ENCODE measurements at places on chromosomes 11 and 22. TPM values are rescaled to one million over a fixed set of nuclear protein-coding genes. Genes with fewer than 3 reads are reported as not detected.

- no peak for DNase-seq
Measured at GRCh38 chr11:59918987-59919589, 19.1 kb upstream of the OOSP1 start.

DNA sequence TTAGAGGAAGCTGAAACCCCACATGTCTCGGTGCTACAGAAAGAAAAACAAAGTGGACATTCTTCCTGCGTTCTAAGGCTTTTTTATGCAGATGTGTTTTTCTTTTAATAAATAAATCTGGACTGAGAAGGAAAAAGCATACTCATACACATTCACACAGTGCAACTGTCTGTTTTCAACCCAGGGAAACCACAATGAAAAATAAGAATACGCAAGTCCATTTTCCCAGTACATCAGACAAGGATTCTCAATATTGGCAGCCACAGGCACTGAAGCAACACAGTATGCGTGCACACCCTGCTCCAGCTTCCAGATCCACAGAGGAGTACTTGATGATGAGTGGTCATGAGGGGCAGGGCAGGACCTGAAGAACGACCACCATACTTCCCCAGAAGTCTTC lies 86.9 kb downstream of the ETS1 start:
- no peak for DNase-seq

DNA sequence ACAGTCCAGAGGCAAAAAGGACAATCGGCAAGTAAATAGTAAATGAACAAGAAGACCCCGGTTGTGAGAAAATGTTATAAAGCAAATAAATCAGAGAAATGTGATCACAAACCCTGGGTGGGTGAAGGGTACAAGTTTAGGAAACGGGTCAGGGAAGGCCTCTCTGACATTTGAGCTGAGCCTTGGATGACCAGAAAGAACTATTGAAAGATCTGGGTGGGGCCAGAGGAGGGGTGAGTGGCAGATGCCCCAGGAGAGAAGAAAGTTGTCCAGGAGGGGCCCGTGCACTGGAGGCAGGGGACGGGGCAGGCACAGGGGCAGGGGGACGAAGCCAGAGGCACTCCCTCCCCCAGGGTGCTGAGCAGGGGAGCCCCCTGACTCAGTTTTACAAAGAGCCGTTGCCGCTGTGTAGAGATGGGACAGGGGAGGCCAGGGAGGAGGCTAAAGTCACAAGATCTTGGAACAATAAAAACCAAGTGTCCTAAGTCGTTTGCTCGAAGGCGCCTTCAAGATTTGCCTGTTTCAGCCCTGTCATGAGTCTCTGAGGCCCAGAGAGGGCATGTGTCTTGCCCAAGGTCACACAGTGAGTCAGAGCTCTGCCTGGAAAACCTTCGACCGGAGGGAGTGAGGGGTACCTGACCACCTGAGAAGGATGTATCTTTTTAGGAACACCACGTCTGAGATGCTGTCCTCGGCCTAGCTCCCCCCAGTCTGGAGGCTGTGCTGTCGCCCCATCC lies 10.8 kb upstream of the PDGFB start:
- DNase-seq: no peak

The FGF3 gene
- total RNA-seq: not detected

DNA sequence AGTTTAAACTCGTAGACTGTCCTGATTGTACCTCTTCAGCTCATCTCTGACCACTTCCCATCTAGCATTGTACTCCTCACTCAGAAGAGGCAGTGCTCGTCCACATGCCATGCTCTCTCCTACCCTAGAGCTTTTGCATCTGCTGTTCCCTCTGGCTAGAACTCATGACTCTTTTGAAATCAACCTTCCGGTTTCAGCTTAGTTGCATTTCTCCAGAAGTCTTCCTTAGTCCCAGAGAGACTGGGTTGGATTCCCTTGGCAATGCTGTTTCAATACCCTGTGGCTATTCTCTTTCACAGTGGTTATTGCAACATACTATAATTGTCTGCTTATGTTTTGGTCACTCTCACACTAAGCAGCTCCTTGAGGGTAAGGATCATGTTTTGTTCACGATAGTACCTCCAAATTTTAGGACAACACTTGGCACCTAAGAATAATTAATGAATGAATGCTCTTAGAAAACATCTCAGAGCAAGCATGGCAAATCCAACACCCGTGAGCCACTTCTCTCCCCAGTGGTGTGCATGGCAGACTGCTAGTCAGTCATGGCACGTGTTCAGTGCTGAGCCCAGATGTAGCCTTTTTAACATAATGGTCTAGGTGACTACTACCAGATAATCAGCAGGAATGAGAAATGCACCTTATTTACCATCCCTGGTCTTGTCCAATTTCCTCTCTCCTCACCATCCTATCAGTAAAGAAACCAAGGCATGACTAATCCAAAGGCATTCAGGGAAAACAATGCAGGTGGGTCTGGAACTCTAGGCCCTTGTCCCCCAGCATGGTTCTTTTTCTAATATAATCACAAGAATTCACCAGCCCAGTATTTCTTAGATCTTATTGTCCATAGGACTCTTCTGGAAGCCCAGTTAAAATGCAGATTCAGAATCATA lies 14.5 kb downstream of the SEPTIN3 start:
- no peak for DNase-seq

DNA sequence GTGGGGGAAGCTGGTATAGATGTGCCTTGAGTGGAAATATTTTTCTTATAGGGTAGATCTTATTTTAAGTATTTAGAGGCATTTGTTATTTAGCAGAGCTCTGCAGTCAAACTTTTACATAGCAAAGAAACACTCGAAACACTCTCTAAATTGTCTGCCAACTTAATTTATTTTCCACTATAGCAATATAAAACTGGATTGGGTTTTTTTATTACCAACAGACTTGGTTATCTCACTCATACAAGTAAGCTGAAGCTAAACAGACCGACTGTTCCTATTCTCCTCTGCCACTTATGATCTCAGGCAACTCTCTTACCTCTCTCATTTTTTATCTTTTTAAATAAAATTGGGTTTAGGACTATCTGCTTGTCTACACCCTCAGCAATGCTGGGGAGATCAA lies 4.6 kb downstream of the RAB38 start:
- no peak for DNase-seq

- no peak for DNase-seq
Measured at GRCh38 chr11:10503221-10503620, 37.8 kb downstream of the RNF141 start.

The FREY1 gene
- total RNA-seq: not detected

The CD248 gene
- 0.17 TPM for total RNA-seq

The MIAT gene
- 3.0 TPM for total RNA-seq

DNA sequence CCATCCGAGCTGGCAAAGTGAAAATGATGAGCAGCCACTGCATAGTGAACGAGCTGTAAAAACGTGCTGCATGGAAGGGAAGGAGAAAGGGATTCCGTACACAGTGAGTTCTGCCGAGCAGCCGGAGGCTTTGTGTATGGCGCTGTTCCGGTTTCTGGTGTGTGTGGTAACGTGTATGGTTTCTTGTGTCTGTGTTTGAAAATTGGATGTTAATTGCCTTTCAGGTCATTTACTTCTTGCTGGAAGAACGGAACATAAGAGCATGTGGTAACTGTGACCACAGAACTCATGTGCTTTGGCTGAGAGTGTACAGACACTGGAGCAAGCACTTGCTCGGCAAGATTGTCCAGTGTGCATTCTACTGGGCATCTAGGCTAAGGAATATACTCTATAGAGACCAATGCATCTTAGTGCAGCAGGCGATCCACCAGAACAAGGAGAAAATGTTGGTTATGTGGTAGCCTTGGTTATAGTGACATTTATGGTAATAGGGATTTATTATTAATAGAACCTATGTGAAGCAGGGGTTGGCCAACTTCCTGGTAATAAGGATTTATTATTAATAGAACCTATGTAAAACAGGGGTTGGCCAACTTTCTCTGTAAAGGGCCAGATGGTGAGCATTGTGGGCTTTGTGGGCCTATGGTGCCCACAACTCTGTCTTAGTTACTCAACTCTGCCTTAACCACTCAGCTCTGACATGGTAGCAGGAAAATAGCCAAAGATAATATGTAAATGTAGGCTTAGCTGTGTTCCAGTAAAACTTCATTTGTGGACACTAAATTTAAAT lies 49.2 kb downstream of the GRAMD1B start:
- DNase-seq: no peak

The SNX32 gene
- total RNA-seq: 1.4 TPM

- DNase-seq: no peak
Measured at GRCh38 chr22:45029501-45029900, 19.7 kb upstream of the PHF21B start.

DNA sequence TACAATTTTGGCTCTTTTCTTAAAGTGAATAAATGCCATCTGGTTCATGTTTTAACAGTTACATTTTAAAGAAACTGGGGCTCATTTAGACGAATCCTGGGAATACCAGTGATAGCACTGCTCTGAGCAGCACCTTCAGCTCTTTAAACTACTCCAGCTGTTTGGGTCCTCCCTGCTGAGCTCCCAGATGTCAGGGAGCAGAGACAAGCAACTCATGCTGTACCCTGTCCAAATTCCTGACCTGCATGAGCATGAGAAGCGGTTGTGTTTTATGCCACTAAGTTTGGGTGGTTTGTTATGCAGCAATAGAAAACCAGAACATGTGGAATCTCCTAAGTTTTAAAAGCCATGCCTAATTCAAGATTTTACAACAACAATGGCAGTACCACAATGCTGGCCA lies 90.0 kb downstream of the FDX1 start:
- DNase-seq: no peak
